Stimulated activated CD8-positive, alpha-beta memory T cell treated with anti-CD3 and anti-CD28 coated beads, Interleukin-4, amount 100 ng/mL, for 1 hour (primary cell): ENCODE measurements at places on chromosomes 12 and 14.

- no peak for DNase-seq
Observed at GRCh38 chr14:62431496-62431895, 613.8 kb downstream of the KCNH5 start.

DNA sequence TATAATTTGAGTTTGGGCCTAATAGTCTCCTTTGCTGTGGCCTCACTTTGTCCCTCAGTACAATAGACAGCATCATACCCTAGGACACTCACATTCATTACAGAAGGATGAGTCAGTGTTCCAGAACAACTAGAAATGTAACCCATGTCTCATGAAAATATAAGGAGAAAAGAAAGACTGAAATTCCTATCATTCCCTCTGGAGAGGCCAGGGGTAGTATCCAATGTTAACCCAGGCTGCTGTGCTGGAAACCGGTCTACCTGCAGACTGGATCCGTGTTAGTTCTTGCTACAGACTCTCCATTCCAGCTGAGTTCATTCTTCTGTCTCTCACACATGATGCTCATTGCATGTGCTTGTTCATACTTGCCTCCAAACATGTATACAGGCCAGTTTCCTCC lies 75.8 kb upstream of the HOXC13 start:
- no peak for DNase-seq

- DNase-seq = no peak
Observed at GRCh38 chr14:20490563-20490962, 14.8 kb upstream of the RNASE10 start.

DNA sequence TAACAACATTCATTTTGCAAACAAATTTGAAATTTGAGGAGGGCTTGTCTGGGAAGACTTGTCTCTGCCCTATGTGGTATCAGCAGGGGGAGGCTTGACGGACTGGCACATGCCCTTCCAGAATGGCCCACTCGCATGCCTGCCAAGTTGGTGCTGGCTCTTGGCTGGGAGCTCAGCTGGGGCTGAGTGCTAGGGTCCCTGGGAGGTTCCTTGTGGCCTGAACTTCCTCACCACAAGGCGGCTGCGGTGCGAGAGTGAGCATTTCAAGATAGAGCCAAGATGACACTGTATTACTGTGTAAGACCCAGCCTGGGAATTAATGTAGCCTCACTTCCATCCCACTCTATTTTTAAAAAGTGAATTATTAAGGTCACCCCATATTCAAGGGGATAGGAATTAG lies 271.6 kb upstream of the PLEKHG7 start:
- DNase-seq = no peak

- DNase-seq = no peak
Observed at GRCh38 chr14:25412998-25413397, 363.1 kb upstream of the STXBP6 start.

DNA sequence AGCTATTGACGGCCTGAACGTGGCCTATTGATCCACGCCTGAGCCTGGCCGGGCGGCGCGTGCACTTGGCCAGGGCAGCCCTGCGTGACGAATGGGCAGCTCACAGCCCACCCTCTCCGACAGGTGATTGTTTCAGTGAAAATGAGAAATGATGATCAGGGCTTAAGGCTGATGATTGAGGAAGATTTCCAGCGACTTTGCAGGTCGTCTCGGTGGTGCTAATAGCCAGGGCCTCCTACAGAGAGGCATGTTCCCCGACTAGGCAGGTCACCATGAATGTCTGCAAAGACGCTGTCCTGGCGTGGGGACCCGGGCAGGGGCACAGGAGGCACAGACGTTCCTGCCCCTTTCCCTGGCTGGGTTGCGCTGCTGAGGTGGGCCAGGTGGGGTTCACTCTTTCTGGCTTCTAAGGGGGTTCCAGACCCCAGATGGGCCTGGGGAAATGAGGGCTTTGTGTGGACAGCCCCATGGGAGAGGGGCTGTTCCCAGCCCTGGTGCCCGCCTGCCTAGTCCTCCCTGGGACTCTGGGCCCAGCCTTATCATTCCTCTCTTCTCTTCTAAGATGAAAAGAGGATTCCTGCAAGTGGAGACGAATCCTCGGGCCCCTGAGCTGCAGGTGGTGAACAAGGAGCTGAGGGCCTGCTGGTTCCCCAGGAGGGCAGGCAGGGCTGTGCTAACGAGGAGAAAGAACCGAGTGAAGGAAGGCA lies 157.4 kb downstream of the KIF26A start:
- DNase-seq = no peak

GRCh38 chr12:23139026-23139425 lies 514.1 kb downstream of the ETNK1 start:
- no peak for DNase-seq

DNA sequence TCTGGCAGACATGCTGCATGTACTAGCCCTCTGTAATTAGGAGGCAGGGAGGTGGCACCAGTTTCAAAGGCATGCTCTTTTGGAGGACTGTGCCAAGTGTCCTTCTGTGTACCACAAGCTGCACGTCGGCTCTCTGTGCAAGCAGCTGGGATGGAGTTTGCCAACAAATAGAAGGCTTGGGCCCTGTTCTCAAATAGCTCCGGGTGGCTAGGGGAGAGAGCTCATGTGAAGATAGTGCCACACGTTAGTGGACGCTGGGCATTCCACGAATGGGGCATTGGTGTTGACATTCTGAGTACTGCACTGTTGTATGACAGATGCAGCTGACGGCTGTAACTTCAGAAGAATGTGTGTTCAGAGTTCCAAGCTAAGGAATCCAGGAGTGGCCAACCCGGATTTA lies 4.4 kb downstream of the AACS start:
- no peak for DNase-seq

GRCh38 chr12:69471076-69471430 lies 865 bp downstream of the FRS2 start:
- no peak for DNase-seq

DNA sequence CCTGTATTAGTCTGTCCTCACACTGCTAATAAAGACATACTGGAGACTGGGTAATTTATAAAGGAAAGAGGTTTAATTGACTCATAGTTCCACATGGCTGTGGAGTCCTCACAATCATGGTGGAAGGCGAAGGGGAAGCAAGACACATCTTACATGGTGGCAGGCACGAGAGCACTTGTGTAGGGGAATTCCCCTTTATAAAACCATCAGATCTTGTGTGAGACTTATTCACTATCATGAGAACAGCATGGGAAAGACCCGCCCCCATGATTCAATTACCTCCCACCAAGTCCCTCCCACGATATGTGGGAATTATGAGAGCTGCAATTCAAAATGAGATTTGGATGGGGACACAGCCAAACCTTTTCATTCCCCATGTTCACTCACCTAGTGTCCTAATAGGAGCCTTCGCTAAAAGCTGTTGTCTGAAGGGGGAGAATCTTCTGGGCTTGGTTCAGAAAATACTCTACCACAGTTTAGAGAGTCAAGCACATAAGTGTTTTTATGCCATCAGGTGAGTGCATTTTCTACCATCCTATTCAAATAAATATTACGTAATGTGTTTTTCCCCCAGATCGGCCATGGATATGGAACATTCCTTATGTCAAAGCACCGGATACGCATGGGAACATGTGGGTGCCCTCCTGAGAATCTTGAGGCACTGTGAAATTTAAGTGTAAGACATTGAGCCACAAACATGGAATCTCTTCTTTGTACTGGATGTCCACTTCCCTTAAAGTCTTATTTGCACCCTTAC lies 19.1 kb upstream of the KCNK13 start:
- DNase-seq = no peak

DNA sequence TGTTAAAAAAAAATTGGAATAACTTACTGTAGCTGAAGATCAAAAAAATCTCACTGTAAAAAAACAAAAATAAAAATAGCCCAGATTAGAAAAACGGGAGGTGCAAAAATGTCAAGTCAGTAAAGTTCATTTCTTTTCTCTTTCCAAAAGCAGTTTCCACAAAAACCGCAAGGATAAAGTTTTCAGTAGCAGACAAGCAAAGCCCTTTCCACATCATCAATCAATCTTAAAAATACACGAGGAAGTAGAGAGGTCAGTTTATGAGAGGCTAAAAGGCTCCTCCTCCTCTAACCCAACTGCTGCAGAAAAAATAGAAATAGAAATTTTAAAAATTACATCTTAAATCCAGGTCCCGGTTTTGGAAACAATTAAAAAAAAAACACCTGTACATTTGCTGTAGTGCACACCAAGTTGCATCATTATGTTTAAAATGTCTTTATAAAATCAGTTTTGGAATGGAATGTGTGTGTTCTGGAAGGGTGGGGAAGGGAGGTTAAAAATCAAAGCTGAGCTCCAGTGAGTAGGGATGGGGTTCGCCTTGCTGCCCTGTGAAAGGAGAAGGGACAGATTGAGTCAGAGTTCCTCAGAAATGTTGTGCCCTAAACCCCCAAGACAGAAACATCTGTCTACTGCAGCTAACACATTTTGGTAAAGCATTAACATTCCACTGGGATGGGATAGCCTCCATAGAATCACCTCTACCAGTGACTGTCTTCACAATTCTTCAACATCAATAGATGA lies 5.8 kb downstream of the HNRNPC start:
- DNase-seq = no peak

DNA sequence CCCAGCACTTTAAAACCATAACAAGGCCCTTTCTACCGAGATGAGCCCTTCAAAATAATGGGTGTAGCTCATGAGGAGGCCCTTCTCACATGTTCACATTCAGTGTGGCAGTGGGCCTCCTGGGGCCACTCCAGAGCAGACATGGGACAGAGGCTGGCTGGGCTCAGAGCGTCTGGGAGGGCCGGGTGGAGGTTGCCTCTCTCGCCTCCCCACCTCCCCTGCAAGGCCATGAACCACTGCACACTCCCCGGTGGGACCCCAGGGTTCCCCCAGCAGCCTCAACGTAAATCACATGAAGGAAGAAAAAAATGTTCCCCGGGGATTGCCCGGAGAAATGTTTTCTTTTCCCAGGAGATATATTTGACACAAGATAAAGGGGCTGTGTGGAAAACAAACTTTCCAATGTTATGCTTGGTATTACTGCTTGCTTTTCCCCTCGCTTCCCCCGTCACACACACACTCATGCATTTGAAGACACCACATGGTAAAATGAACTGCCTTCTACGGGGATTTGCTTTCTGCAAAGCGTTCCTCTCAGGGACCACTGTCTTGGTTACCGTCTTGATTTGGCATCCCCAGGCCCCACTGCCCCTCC lies 190.7 kb upstream of the CCND2 start:
- DNase-seq = no peak

- DNase-seq = no peak
Observed at GRCh38 chr12:96652870-96653269, 163.5 kb downstream of the CFAP54 start.

GRCh38 chr12:106329231-106329982 lies 26.9 kb downstream of the TCP11L2 start:
- DNase-seq = no peak

GRCh38 chr12:109020796-109021380 lies at the start of gene SVOP:
Gene SVOP (minus strand): TSS chr12:109021068. CDS start chr12:109020868, 200 bp downstream.
- DNase-seq = no peak
